Stimulated activated CD8-positive, alpha-beta memory T cell treated with anti-CD3 and anti-CD28 coated beads, Interleukin-7, amount 100 ng/mL, for 4 hours (primary cell): ENCODE measurements at places on chromosomes 12 and 14.

GRCh38 chr12:106145539-106146447 is 7.0 kb upstream of the NUAK1 start:
- DNase-seq: no peak

GRCh38 chr12:50562520-50563433 is 58.0 kb downstream of the DIP2B start:
- DNase-seq: no peak

GRCh38 chr14:104239861-104240301 is 101.5 kb downstream of the KIF26A start:
- DNase-seq: no peak

DNA sequence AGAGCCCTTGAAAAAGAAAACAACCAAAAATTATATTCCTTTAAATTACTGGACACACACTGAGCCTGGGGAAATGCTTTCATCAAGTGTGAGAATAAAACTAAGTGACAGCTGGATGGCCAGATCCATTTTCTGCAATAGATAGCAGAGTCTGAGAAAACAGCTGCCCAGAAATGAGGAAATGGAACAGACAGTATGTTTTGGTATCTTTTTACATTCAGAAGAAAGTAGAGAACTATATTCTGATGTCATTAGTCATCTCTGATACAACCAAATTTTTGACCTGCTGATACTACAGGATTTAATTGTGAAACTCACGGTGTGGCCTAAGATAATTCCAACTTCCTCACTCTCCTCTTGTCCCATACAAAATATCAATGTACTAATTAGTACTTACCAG is 78.2 kb downstream of the HMGA2 start:
- DNase-seq: no peak

DNA sequence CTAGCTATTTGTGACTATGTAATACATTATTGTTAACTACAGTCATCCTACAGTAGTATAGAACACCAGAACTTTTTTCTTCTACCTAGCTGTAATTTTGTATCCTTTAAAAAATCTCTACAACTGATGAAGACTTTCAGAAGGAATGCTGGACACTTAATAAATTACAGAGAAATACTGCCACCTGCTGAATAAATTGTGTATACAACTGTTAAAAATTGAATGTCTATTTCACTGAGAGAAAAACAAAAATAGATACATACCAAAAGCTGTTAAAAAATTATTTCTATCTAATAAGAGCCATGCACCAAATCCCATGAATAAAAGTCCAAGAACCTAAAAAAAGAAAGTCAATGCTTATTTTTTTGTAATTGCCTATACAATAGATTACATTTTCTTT is 6.6 kb downstream of the TSPAN19 start:
- no peak for DNase-seq

- DNase-seq: no peak
These were observed 238.6 kb downstream of the LRIG3 start for GRCh38 chr12:58681730-58682129.

- DNase-seq: no peak
These were observed 85.3 kb downstream of the SAMD4A start for GRCh38 chr14:54652188-54652587.

GRCh38 chr12:92641291-92641690 is 61.5 kb upstream of the PLEKHG7 start:
- no peak for DNase-seq

DNA sequence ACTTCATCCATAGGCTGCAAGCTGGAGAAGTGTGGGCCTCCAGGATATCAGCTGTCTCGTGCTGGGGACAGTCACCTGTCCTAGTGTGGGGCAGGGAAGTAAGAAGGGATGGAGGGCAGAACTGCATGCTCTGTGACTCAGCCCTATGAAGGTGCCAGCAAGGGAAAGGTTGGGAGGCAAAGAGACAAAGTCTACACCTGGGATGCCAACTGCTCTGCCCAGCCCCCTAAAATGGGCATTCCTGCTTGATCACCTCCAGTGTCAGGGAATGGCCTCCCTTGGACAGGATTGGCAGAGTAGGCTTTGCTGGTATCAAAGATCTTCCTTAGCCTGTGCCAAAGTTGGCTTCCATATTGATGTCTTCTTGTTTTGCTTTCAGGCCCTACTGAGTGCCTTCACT is 335.0 kb downstream of the BCL11B start:
- DNase-seq: no peak

DNA sequence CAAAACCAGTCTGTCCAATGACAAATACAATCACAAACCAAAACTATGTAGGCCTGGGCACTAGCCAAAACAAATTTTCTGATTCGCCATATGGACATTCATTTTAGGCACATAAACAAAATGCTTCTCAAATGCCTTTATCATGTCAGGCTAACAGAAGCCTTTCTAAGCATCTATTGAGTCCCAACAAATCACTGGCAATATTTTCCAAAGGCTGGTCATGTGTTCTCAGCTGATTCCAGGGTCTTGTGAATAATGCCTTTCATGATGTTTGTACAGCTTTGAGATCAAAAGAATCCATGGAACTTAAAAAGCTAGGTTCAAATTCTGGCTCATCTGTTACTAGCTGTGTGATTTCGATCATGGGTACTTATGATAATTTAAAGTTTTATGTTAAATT is 16.1 kb downstream of the FSCB start:
- DNase-seq: no peak

GRCh38 chr12:31991146-31991545 is 31.9 kb downstream of the RESF1 start:
- DNase-seq: no peak

DNA sequence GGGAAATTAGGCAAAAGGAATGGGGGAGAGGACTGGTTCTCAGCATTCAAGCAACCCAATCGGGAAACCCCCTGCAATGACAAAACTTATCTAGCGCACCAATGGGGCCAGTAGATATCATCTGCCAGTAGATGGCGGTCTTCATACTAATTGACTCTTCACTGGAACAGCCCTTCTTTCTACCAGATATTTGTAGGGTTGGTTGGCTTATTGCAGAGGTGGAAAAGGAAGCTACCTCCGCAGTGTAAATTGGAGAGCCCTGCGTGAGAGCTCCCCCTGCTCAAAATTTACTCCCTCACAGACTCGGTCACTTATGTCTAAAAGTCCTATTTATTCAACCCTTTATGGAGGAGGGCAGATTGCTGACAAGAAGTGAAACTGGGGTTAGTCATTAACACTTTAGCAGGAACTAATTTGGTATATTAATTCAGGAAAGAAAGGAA is 166.1 kb upstream of the CCND2 start:
- peak; percentile 57 for DNase-seq

GRCh38 chr14:105078294-105078693 is 13.1 kb upstream of the GPR132 start:
- DNase-seq: no peak

DNA sequence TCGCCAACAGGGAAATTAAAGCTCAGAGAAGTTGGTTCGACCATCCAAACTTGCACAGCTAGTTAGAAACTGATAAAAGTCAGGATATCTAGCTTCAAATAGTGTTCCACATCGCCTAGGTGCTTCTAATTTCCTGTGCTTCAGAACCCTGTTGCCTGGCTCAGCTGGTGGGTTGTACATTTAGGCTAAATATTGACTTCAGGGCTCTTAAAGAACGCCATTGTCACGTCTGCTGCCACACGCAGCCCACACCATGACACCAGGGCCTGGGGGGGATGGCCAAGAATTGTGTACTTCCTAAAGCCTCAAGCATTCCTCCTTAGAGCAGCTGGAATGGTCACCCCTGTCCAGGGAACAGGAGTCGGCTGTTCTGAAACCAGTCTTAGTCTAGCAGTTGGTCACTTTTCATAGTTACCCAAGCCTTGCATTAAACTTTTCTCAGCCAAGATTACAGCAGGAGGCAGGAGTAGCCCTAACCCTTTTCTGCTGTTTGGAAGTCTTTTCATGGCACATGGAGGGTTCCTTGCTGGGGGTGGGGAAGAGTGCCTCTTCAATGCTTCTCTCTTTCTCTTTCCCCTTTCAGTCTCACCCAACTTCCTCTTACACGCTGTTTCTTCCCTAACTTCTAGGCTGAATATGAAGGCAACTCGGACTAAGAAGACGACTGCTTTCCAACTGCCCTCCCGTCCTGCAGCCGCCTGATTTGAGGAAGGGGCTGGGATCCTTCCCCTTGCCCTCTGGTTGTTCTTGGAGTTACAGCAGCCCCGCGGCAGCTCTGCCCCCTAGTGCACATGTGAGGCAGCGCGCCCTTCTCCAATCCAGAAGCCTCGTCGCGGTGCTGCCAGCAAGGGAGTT is 17.1 kb downstream of the FOS start:
- peak; percentile 52 for DNase-seq

DNA sequence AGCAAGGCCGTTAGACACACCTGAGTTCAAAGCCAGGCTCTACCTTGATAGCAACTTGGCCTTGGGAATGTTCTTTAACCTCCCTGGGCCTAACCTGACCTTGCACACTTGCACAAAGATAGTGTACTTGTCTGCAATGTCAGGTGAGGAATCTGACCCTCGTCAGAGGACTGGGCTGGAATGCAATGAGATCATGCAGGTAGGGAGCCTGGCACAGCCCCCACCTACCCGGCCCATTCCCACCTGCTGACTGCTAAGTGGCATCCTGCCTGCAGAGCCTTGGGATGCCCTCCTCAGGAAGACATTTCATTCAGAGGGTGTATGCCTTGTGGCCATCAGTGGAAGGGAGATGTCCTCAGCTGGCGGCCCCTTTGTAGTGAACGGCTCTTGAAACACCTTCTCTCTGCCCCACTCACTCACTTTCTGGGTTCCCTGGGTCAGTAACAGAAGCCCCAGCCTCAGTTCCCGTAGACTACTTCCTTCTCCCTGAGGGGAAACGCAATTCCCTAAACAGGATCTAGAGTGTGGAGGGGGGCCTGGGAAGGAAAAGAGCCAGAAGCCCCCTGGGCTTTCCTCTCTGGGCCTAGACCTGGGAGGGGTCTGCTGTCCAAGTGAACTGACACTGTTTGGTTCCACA is 68.0 kb upstream of the DICER1 start:
- no peak for DNase-seq

DNA sequence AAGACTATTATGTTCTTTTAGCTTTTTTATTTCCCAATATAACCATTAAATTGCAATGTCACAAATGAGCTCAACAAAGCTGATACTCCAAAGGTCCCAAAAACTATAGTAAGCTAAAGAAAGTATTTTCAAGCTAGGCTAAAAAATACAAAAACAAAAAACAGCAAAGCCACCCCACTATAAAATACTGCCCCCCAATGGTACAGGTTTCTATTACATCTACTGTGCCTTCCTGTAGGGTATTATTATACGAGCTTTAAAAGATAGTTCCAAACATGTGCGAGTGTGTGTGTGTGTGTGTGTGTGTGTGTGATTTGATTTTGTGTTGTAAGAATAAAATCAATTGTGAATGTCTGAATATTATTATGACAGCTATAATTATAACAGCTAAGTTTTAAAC is 1.1 kb downstream of the IFNG start:
- DNase-seq: no peak

DNA sequence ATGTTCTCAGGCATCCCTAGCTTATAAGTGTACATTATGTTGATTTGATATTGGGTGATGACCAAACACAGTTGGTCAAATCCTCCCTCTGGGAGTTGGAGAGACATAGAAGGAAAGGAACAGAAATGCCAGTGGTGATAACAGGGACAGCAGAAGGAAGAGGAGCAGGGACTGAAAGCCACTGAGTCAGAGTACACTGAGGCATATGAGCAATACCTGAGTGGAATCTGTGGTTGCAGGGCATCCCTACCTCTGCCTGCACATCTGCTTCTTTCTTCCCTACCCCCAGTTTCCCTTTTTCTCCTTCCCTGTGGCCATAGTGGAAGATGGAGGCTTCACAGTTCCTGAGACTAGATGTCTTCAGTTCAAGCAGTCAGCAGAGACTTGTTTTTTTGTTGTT is 44.9 kb downstream of the BICD1 start:
- no peak for DNase-seq

GRCh38 chr12:3361146-3361545 is 129.9 kb upstream of the PRMT8 start:
- no peak for DNase-seq

DNA sequence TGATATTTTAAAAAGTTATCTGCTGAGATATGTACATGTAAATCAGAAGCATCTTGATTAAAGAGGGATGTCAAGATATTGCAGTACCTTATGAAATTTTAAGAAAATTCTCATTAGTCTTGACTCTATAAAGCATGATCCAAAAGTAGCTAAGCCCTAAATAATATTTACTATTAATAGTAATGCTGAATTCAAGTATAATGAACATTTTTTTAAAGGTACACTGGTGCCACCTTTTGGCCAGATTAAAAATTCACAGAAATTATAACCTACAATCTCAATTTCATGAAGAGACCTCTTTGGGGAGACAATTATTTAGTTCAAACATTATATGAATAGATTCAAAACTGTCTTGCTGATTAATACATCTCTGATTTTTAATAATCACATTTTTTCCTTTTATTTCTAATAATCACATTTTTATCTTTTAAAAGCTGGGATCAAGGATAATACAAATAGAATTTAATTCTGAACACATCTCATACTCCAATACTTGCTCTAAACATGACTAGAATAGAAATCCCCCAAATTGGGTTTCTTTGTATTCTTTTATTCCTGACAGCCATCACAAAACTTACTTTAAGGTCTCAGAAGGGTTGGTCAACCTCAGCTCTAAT is 13.4 kb downstream of the AKAP5 start:
- no peak for DNase-seq

GRCh38 chr12:13940335-13940865 is 41.0 kb downstream of the GRIN2B start:
- no peak for DNase-seq

- DNase-seq: no peak
These were observed 148.0 kb upstream of the PWP1 start for GRCh38 chr12:107537464-107538119.

GRCh38 chr12:24966951-24967564 is 18.2 kb upstream of the BCAT1 start:
- no peak for DNase-seq

DNA sequence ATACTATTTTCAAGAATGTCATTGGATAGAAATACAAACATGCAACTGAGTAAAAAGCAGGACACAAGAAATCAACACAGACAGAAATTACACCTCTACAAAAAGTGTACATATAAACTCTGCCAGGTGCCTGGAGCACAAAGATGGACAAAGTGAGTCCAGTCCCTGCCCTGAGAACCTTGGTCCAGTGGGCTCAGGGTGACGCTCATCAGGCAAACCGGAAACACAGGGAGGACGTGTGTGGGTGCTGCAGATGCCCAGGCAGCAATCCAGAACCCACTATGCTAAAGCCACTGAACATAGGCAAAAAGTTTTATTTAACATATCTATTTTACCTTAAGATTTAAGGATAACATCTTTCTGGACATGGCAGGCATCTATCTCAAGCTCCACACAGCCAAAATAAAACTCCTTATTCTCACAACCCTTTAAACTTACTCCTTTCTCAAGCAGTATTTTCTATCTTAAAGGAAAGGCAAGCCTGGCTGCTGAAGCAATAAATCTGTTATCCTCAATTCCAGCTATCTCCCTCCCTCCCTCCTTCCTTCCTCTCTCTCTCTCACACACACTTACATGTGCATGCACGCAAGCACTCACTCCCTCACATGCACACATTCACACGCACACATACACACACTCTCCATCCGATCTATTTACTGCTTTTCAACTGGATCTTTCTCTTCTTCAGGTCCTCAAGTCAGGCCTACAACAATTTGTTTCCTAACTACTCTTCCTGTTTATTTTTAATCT is 10.2 kb downstream of the PPP1R13B start:
- DNase-seq: no peak
